A549 treated with Mapracorat at 1 μM for 4 hours (cell line): ENCODE measurements at places on chromosomes 1 and 21. TPM values are rescaled to one million over a fixed set of nuclear protein-coding genes. Genes with fewer than 3 reads are reported as not detected.

MX2 gene
- total RNA-seq, result 0.08 TPM in 1 of 5 replicates, not detected in the others

CDA gene
- 29.1 to 42.2 TPM (median 35.4 TPM) in 5 replicates for total RNA-seq

TMEM52 gene
- 0.30 to 1.3 TPM (median 0.85 TPM) in 5 replicates for total RNA-seq

KCNE2 gene
- not detected in 5 replicates for total RNA-seq

ADARB1 gene
- total RNA-seq, result 6.2 to 10.7 TPM (median 6.8 TPM) in 5 replicates

ZBTB37 gene
- total RNA-seq, result 1.0 to 1.5 TPM (median 1.2 TPM) in 5 replicates

TARBP1 gene
- 11.1 to 13.5 TPM (median 12.3 TPM) in 5 replicates for total RNA-seq
